Activated CD4-positive, alpha-beta T cell treated with anti-CD3 and anti-CD28 coated beads, Interleukin-2, amount 50 U/mL, for 1 hour (primary cell): ENCODE measurements at places on chromosomes 11 and 22.

- DNase-seq = no peak
Observed at GRCh38 chr11:270451-271318, 7.5 kb upstream of the NLRP6 start.

DNA sequence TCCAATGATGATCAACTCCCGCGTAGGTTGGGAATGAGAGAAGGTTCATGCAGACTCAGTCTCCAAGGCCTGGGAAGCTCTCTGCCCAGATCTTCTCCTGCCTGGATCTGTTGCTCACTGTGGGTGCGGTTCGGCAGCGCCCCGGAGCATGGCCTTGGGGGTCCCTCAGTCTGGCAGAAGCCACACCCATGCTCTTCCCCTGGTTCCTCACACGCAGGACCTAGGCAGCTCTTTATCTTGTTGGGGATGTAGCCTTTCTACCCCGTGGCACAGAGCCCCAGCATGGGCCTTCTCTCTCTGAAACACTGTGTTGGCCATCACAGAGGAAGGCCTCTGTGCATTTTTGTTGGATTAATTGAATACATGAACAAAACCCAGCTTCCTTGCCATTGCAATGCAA lies 1461.6 kb downstream of the BRD1 start:
- no peak for DNase-seq

GRCh38 chr11:86230921-86231434 lies 13.6 kb upstream of the EED start:
- no peak for DNase-seq

GRCh38 chr11:88494848-88495247 lies 157.3 kb upstream of the CTSC start:
- DNase-seq = no peak

- DNase-seq = no peak
Observed at GRCh38 chr11:27720277-27720830, 20.1 kb upstream of the BDNF start.

- DNase-seq = no peak
Observed at GRCh38 chr11:75583718-75584658, 21.9 kb downstream of the SERPINH1 start.

GRCh38 chr22:20126284-20127029 lies 5.1 kb upstream of the ZDHHC8 start:
- DNase-seq = no peak

DNA sequence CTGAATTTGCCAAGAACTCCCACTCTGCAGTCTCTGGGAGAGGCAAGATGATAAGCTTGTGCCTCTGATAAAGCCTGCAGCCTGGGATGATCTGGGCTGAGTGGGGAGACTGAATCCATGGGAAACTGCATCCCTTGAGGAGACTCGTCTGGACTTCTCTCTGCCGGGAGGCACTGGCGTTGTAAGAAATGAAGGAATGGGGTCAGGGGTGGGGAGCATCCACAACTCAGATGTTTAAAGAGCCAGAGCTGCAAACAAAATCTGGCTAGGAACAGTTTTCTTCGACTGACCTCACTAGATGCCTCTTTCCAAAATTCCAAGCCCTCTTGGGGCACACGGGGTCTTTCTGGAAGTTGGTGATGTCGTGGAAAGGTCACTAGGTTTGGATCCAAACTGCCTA lies 64.4 kb downstream of the SPON1 start:
- no peak for DNase-seq

GRCh38 chr22:48245196-48245485 lies 1482.7 kb downstream of the TBC1D22A start:
- no peak for DNase-seq

- no peak for DNase-seq
Observed at GRCh38 chr11:68312780-68313573, 586 bp downstream of the LRP5 start.

- DNase-seq = no peak
Observed at GRCh38 chr11:66904055-66904454, 47.2 kb downstream of the LRFN4 start.

DNA sequence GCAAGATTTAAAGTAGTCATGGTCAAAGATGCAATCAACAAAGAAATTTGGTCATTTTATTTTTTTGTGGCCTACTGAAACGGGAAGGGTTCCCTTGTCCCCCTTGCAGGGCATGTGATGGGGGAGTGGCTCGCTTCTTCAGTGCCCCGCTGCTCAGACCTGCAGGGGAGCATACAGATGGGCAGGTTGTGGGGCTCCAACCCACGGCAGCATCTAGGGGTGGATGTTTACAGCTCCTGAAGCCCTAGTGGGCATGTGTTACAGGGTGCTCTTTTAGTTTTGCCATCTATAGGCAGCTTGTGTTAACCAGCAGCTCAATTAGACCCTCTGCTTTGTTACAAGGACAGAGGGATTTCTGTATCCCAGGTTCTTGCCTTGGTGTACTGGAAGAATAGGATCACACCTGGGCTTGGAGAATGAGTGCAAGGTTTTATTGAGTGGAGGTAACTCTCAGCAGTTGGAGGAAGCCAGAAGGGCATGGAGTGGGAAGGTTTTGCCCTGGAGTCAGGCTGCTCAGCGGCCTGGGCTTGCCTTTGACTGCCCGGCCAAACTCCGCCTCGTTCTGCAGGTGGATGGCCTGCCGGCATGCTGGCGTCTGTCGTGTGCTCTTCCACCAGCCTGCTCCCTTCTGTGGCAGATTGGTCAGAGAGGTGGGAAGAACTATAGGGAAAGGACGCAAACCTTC lies 9.4 kb downstream of the GSTP1 start:
- no peak for DNase-seq

DNA sequence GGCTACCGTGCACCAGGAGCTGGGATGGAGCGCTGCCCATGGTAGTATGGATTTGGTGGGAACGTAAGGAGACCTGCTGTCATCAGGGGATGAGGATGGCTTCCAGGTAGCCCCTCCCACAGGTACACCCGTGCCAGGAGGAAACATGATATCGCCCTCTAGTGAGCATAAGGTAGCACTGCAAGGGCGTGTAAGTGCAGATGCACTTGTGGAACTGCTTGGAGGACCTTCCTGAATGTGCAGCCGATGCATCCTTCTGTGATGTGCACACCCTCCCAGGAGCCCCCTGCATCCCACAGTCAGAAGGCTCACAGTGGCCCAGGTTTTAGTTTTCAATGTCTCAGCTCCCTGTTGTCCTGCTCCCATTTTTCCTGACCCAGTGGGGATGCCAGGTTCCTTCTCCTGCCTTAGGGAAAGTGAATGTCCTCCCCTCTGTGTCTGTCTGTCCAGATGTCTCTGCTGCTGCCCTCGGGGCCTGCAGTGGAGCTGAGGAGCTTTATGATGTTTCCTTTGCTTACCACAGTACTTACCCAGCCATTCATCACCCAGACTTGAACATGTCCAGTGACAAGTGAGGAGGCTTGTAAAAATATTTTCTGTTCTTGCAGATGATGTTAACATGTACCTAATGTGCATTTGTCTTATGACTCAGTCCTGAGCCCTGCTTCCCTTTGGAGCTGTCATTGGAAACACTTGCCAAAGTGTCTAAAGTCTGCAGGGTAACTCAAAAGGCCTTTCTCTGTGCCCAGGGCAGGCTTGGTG lies 49.2 kb downstream of the DBX1 start:
- DNase-seq = no peak

DNA sequence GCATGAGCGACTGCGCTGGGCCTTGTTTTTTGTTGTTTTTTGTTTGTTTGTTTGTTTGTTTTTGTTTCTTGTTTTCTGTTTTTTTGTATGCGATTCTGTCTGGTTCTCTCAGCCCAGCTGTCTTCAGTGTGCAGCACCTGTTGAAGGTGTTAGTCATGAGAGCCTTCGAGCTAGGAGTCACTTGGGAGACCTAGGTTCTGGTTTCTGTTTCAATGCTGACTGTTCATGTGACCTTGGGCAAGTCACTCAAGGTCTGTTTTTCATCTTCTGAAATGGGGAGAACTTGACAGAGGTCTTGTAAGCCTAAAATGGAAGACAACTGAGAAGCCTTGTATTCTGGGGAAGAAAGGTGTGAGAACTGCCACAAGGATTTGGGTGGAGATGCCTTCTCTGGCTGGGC lies 1.8 kb downstream of the DCPS start:
- DNase-seq = no peak

DNA sequence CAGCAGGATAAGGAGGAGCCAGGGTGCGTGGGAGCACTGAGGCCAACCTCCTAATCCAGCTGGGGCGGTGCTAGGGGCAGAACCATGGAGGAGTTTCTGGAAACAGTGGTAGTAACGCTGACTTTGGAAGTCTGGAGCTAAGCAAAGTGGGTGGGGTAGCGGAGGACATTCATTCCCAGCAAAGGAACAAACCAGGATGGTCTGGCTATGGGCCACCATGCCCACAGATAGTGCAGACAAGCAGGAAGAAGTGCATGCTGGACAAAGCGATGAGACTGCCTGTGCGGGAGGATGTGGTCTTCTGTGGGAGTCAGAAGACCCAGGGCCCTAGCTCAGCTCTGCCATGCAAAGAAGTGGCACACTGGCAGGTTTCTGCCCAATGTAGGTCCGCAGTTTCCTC lies 71.6 kb upstream of the CSNK2A3 start:
- no peak for DNase-seq

DNA sequence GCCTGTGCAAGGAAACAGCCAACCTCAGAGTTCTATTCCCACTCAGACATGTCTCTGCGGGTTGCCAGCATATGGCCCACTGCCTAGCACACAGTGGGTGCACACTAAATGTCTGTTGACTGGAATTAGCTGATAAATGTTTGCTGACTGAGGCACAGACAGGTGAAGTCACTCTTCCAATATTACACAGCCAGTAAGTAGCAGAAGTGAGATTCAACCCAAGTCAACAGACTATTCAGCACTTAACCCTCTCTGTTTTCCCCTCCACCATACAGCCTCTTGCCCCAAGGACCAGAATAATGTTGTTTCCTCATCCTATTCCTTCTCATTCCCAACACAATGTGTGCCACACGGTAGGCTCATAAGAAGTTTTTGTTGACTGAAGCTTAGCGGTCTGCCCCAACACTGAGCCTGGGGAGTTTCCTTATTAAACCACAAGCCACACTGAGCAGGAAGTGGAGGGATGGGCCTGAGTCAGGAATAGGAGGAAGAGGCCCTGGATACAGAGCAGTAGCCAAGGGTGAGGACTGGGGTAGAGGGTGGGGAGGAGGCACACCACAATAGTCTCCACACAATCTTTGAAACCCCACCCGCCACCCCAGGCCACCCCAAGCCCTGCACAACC lies 15.7 kb upstream of the IL10RA start:
- no peak for DNase-seq

DNA sequence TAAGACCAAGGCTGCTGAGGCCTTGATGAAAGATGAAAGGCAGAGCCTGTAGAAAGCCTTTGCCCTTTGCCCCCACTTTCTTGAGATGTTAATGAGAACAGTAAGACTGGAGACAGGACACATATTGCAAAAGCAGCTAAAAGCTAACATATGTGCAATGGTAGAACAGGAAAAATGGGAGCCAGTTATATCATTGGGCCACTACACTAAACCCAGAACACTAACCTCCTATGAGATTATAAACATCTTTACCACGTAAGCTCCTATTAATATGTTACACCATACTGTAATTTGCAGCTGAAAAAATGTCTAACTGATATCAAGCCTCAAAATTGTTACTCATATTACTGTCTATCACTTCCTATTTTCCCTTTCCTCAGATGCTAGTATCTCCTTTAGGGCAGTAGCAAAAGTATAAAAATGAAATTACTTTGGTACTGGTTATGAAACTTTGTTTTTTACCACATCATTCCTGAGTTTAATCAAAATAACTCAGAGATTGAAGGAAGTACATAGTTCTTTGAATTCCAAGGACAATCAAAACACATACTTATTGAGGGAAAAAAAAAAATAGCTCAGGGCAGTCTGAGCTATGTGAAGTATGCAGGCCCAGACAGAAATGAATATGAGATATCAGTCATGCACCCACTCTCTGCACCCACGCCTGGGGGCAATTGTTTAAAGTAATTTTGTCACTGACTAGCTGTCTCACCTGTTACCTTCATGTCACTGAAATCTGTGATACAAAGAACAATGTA lies 9.1 kb downstream of the HPS5 start:
- DNase-seq = no peak

GRCh38 chr11:61111050-61111435 lies 8.8 kb downstream of the CD5 start:
- no peak for DNase-seq

- DNase-seq = no peak
Observed at GRCh38 chr11:90134478-90135003, at the start of gene NAALAD2. TSS of gene NAALAD2 (plus strand) at chr11:90134663. CDS start at chr11:90134759, 96 bp downstream.

GRCh38 chr22:49587421-49587820 lies 240.3 kb downstream of the BRD1 start:
- DNase-seq = no peak

GRCh38 chr11:116035977-116036376 lies 531.8 kb upstream of the CADM1 start:
- DNase-seq = no peak

DNA sequence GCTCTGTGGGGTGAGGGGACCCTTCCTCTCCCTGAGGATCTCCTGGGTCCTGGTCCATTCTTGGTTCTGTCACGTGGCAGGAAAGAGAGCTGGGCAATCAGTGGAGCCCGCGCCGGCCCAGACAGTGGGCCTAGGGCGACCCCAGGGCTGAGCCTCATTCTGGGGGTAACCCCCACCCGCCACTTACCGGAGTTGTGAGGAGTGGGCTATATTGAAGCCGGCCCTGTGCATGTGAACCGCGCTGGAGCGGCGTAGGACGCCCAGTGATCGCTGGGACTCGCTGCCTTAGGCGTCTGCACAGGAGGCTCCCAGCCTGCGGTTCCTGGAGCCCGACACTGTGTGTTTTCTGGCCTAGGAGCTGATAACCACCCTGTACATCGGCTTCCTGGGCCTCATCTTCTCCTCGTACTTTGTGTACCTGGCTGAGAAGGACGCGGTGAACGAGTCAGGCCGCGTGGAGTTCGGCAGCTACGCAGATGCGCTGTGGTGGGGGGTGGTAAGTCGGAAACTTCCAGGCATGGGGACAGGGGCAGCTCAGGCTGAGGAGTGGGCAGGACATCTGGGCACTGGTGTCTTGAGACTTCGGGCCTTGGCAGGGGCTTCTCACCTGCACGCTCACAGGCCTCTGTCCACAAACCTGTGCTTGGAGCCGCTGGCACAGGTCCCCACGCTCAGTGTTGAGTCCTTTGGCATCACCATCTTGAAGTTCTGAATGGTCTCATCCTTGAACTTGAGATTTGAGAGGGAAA lies 127.1 kb downstream of the KCNQ1OT1 start:
- DNase-seq = no peak

GRCh38 chr11:125955856-125956255 lies 10.0 kb downstream of the VSIG10L2 start:
- DNase-seq = no peak

DNA sequence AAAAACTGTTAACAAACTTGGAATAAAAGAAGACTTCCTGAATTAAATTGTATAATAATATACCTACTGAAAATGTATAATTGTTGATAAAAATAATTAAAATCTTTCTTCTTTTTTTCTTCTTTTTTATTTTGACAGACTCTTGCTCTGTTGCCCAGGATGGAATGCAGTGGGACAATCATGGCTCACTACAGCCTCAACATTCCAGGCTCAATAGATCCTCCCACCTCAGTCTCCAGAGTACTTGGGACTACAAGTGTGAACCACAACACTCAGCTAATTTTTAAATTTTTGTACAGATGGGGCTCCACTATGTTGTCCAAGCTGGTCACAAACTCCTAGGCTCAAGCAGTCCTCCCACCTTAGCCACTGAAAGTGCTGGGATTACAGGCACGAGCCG lies 1063.8 kb upstream of the CNTN5 start:
- DNase-seq = no peak
